Inflammatory macrophage (primary cell): ENCODE measurements at places on chromosomes 6 and 20.

GRCh38 chr20:61528591-61528990 is 276.5 kb downstream of the CDH4 start:
- no peak for DNase-seq

DNA sequence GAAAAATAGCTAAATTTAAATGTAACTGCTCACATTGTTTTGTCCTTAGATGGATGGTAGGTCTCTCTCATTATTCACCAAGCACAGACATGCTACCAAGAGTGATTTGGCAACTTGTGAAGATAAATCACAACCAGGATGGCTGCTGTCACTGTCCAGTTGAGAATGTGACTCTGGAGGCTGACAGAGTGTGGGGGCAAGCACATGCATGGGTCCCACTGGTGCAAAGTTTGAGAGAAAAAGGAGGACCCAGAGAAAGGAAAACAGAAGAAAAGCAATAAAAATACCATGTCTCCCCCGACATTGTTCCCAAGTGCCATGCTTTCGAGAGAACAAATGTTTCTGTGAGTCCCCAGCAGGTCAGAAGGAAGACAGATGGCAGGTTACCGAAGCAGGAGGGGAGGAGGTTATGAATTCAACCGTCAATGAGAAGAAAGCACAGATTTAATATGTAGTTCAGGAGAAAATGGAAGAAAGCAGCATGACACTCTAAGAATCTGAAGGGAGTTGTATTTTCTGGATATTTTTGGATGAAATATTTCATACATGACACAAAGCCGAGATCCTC is 73.0 kb upstream of the TSHZ2 start:
- no peak for DNase-seq

DNA sequence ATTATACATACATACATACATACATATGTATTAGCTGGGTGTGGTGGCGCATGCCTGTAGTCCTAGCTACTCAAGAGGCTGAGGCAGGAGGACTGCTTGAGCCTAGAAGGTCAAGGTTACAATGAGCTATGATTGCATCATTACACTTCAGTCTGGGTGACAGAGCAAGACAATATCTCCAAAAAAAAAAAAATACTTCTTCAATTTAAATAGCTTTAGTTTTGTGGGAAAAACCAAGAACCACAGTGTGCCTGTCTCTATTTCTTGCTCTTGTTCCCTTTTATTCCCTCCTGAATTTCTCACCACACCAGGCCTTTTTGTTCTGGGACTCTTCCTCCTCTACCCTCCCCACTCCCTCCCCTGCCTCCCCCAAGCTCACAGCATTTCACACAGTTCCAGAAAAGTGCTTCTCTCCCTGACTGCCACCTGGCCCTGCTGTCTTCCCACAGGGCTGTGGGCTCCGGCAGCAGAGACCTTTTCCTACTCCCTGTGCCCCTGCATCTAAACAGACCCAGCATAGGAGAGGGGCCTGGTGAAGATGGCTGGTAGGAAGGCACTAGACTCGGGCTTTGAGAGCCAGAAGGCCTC is 1.3 kb downstream of the C20orf203 start:
- peak; percentile 74 for DNase-seq

DNA sequence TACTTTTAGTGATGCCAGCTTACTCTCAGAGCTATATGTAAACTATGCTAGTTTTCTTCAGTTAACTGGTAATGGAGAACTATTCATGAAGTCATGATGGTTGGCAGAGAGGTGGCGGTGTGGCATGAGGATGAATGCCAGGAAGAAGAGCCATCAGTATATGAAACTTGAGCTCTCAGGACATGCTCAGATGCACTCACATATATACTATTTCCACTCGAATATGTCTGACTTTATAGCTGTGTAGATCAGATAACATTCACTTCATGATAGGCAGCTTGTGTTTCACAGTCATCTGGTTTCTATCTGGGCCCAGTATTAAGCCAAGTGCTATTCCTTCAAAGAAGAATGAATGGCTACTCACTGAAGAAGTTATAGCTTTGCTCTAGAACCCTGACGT is 46.2 kb upstream of the CEP85L start:
- no peak for DNase-seq

DNA sequence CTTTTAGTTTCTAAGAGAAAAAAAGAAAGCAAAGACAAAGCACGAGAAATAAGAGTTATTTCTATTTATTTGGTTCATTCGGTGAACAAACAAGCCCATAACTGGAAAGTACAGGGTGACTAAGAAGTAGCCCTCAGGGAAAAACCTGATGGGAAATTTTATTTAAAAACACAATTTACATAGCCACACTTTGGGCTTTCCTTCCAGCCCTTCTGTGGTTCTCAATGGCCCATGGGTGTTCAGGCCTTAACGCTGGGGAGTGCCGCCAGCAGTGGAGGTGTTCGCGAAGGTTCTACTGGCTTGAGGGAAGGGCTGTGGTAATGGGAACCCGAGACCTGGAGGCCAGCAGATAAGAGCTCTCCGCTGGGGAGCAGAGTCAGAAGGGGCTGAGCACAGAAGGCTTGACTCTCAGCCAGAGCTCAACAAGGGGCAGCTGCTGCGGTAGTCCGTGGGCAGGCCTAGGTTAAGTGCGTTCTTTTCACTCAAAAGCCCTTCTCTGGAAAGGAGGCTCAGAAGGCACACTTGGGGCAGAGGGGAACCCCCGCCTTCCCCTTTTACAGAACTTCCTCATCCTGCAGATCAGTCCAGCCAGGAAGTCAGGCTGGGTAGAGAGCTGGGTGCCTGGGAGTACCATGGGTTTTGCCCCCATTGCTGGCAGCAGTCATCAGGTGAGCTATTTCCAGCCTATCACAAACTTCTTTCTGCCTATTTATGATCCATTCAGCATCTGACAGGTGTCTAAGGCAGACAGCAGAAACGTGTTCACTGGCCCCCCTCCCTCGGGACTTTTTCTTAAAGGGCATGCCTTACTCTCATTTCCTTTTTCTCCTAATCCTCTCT is 8.8 kb upstream of the CD83 start:
- peak; percentile 88 for DNase-seq

DNA sequence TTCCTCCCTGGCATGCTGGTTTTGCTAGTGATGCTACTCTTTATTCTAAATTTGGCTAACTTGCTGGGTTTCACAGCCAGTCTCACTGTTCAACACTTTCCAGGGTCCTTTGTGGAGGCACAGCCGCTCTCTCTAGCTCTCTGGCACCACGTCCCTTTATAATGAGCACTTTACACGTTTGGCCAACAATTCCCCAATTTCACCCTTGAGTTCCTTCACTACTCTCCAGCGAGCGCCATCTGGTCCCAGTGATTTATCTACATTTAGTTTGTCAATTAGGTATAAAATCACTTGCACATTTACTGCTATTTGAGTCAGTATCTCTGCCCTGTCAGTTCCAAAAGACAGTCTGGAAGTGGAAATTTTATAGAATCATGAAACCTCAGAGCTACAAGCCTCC is 241.9 kb upstream of the MOCS1 start:
- DNase-seq, result no peak

GRCh38 chr20:15992564-15992963 is 580.7 kb downstream of the KIF16B start:
- DNase-seq, result no peak

DNA sequence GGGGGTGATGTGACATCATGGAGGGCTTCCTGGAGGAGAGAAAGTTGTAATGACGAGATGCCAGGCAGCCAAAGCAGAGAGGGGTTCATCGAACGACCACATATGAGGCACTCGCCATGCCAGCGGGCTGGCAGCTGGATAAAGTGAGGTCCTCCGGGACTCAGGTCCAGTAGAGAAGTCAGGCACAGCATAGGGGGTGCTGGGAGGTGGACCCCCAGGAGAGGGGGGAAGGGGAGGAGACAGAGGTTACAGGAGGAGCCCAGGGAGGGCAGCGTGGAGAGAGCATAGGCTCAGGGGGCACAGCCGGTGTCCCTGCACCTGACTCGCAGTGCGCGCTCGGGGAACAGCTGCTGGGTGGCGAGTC is 174.7 kb downstream of the BMP7 start:
- DNase-seq, result no peak

DNA sequence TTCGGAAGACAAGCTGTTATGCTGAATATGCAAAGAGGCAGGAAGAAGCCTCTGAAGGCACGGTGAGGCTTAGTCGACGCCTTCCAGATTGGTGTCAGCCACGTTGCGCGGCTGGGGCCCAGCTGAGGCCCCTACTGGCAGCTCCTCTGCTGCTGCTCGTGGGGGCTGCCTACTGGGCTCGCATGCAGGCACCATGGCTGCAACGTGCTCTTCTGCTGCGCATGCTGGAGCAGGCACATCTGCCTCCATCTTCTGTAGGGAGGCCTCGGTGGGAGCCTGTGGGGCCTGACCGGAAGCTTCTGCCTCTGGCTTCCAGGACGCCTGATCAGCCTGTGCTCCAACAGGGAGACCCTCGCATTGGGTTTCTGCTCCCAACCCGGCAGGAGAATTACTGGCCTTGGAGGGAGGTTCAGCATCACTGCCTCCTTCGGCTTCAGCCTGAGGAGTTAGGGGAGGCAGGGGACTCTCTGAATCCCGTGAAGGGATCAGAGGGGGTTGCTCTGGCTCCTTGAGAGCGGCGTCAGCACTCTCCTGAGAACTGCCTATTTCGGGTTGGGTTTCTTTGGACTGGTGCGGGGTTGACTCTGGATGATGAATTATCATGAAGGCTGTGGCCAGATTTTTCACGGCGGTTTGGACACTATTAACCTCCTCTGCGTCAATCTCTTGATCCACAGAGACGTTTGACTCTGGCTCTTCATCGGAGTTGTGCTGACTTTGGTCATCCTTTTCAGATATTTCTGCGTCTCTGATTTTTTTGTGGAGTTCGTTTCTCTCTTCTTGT is 49.1 kb downstream of the TXLNB start:
- no peak for DNase-seq

DNA sequence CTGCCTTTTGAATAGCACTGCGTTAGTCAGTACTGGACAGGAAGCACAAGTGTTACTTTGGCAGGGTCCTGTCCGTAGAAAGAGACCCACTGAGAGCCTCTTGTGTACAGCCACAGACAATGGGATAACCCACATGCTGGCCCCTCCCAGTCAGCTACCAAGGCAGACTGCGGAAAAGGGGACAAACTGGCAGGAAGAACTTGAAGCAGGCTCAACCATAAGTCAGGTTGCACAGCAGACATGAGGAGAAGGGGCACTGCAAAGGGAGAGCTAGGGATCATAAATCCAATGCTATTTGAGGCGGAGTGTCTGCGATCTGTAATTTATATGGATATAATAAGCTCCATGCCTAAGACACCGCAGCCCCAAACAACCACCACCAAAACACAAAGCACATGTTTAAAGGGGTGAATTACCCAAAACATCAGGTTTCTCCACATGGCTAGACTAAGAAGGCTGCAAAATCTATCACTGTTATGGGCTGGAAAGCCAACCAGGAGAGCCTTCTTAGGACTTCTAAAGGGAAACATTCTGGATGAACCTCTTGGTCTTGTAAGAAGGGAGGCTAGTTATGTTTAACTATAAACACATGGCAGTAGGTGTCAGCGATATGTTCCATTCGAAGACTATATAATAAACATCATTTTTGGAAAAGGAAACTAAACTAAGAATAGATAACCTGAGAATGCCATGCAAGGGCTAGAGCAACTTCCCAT is 141.7 kb downstream of the BACH2 start:
- no peak for DNase-seq

- no peak for DNase-seq
Measured at GRCh38 chr6:148413321-148414091, 70.9 kb downstream of the SASH1 start.

- no peak for DNase-seq
Measured at GRCh38 chr6:6565069-6565468, 23.5 kb upstream of the LY86 start.

- DNase-seq, result peak; percentile 50
Measured at GRCh38 chr6:22073516-22074198, 223.2 kb downstream of the PRL start.

- DNase-seq, result no peak
Measured at GRCh38 chr6:82176616-82177015, 70.9 kb downstream of the IBTK start.

DNA sequence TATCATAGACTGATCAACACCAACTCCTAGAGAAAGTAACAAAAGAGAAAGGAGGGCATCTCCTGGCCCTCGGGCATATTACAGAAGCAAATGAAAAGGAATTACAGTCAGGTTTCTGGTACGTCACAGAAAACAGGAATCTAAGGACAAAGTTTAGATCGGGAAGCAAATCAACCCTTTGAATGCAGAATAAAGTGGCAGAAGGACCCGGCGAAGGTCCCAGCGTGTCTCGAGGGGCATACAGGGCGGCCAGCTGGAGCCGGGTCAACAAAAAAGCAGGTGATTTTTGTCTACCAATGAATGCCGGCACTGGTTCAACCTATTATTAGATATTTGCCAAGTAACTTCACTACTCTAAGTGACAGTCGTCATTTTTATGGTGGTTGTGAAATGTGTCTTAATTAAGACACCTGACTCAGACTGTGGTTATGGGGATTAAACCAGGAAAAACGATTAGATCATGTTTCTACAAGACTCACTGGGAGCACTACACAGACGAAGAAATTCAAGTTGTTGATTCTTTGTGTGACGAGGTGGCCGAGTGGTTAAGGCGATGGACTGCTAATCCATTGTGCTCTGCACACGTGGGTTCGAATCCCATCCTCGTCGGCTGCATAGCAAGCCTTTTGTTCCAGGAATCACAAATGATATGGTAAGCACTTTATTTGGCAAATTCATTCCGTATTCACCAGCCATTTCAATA is 12.4 kb upstream of the ZSCAN9 start:
- DNase-seq, result peak; percentile 60

- DNase-seq, result no peak
Measured at GRCh38 chr6:79813143-79813850, 134.1 kb downstream of the ELOVL4 start.

DNA sequence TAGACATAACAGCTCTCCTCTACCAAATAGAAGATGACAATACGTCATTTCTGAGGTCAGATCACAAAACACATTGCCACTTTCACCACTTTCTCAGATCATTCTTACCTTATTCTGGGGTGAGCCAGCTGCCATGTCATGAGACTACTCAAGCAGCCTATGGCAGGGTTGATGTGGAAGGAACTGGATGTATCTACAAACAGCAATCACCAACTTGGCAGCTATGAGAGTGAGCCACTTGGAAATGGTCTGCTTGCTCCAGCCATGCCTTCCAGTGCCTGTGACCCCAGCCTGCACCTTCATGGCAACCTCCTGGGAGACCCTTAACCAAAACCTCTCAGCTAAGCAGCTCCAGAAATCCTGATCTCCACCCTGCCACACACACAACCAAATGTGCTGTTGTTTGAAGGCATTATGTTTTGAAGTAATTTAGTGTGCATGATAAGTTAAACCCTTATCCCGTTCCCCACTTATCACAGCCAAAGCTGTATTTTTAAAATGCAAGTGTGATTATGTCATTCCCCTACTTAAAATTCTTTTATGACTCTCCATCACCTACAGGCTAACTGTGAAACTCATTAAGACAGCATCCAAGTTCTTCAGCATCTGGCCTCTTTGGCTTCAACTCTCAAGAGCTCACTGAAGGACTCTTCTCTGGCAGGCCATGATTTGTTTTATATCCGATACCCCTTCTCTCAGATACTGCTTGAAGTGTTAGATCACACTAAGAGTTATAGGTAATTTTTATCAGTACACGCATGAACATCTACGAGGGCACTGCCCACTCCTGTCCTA is 150.6 kb downstream of the LY86 start:
- no peak for DNase-seq

GRCh38 chr6:14089224-14089623 is 28.3 kb upstream of the CD83 start:
- DNase-seq, result no peak
